ENCODE measurements at places on chromosomes 16 and 17. TPM values are rescaled to one million over a fixed set of nuclear protein-coding genes. Genes with fewer than 3 reads are reported as not detected.

IRX3 gene
- 0.54 TPM for total RNA-seq

EFCAB13 gene
- 2.6 TPM for total RNA-seq

CDH3 gene
- total RNA-seq: 3.6 TPM

- H3K4me3 ChIP-seq: no peak overlapping the region
- DNase-seq: no peak
- H3K4me1 ChIP-seq: no peaks in the 10 kb centered on the region
- H3K27me3 ChIP-seq: no peaks in the 10 kb centered on the region
- no peak overlapping the region for H3K27ac ChIP-seq
These were observed 432.6 kb downstream of the HAPSTR1 start for GRCh38 chr16:9523994-9524393.

DNA sequence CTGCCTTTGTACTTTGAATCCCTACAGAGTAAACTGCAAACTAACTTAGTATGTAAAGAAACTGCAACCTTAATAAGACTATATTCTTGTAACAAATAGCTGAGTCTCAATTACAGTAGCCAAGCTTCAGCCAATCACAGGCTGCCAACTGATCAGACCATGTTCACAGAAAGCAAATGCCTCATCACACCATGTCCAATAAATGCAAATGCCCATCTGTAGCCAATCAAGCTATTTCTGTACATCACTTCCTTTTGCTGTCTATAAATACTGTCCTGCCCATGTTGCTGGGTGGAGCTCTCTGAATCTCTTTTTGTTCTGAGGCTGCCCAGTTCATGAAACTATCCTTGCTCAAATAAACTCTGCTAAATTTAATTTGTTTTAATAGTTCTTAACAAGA is 531.7 kb upstream of the TOM1L1 start:
- no peak overlapping the region for H3K27ac ChIP-seq
- no peaks in the 10 kb centered on the region for H3K36me3 ChIP-seq
- no peak for DNase-seq
- no peaks in the 10 kb centered on the region for H3K27me3 ChIP-seq
- H3K4me1 ChIP-seq: no peaks in the 10 kb centered on the region

- no peaks in the 10 kb centered on the region for H3K27me3 ChIP-seq
- H3K4me1 ChIP-seq: peaks cover 11% of the 10 kb centered on the region
- H3K4me3 ChIP-seq: no peak overlapping the region
- no peaks in the 10 kb centered on the region for H3K36me3 ChIP-seq
- DNase-seq: no peak
These were observed 20.6 kb downstream of the ACSM1 start for GRCh38 chr16:20676837-20677236.

DNA sequence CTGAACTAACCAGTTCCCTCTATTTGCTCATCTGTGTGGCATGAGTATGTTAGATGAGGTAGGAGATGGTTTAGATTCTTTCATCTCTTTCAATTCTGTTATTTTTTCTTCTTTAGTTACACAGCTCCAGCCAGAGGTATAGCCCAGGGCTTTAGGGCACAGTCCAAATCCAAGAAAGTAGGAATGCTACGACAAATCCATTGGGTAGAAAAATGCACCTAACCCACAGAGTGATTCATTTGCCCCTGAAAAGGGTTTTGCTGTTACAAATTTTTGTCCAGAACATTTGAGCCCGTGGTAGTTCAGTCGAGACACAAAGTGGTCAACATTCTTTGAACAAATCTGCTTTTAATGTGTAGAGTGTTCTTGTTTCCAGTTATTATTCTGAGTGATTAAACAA is 250.7 kb downstream of the HS3ST3A1 start:
- no peaks in the 10 kb centered on the region for H3K4me1 ChIP-seq
- H3K36me3 ChIP-seq: no peaks in the 10 kb centered on the region
- no peaks in the 10 kb centered on the region for H3K27me3 ChIP-seq
- DNase-seq: no peak
- no peak overlapping the region for H3K4me3 ChIP-seq

DNA sequence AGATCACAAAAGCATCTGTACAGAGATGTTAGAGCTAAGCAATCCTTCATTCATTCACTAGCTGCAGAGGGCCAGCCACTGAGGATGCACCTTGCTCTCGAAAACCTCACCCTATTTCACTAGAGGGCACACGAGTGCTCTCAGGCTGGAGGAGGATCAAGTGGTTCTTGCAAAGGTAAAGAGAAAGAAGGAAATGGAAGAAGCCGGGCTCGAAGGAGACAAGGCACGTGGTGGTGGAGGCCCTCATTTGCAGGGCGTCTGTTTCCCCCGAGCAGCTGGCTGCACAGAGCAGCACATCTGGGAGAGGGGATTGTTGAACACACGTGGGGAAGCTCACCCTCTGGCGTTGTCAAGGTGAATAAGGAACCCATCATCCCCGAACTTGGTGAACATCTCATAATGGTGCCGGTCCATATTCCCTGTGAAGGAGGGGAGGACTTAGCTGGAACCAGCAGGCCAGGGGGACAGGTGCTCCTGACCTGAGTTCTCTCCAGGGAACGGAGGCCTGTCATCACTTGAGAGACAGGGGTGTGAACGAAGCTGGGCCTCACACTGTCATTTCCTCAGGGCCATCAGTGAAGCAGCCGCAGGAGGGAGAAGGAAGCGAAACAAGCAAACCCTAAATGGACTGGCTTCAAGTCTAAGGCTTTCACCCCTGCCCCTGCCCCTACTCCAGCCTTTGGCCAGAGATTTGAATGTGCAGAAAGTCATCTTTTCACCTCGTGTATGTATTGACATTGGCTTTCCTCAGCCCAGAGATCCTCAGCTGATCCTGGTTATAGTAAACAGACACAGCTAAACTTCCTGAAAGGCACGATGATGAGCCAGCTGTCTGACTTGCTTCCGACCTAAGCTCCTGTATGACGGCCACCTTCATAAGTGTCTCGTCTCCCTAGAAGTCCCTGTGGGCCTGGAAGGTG is 27.6 kb downstream of the PRKAR1A start:
- H3K4me3 ChIP-seq: no peak overlapping the region
- DNase-seq: no peak
- no peaks in the 10 kb centered on the region for H3K27me3 ChIP-seq
- no peaks in the 10 kb centered on the region for H3K4me1 ChIP-seq
- H3K36me3 ChIP-seq: no peaks in the 10 kb centered on the region

DNA sequence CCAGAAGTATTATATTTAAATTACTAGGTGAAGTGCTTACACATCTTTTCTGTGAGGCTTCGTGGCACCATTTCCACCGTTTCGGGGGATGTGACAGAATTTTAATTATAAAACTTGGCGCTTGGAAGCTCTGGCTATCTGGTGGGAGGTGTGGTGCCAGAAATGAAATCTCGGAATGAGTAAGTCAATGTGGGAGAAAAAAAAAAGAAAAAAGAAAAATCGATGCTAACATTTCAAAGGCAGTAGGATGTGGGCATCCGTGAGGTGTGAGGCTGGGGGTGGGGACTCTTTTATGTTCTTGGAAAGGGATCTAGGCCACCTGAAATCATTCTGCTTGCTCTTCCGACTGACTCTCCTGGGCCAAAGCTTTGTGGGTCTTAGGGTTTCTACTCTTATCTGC is 21.9 kb downstream of the CPPED1 start:
- H3K36me3 ChIP-seq: no peaks in the 10 kb centered on the region
- DNase-seq: no peak
- no peaks in the 10 kb centered on the region for H3K4me1 ChIP-seq
- H3K27ac ChIP-seq: no peak overlapping the region
- no peak overlapping the region for H3K4me3 ChIP-seq

DNA sequence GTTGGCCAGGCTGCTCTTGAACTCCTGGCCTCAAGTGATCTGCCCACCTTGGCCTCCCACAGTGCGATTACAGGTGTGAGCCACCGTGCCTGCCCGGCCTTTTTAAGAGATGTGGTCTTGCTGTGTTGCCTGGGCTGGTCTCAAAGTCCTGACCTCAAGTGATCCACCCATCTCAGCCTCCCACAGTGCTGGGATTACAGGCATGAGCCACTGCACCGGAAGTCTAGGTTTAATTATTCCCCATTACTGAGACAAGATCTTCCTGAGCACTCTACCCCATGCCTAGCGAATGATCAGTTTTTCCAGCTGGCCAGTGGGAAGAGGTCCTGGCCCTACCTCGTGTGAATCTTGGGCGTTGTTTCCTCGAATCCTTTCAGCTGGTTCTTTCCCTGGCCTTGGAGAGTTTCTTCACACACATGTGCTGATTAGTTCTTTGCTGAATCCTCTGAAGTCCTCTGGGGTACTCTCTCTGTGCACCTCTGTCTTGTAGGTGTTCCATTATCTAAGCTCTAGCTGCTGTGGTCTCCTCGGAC is 18.9 kb downstream of the C16orf54 start:
- no peak overlapping the region for H3K27ac ChIP-seq
- no peaks in the 10 kb centered on the region for H3K36me3 ChIP-seq
- no peaks in the 10 kb centered on the region for H3K4me1 ChIP-seq
- H3K27me3 ChIP-seq: no peaks in the 10 kb centered on the region
- no peak overlapping the region for H3K4me3 ChIP-seq
